ENCODE measurements at places on chromosomes 3 and 15.

GRCh38 chr3:158789592-158789991 is 12.3 kb upstream of the MFSD1 start:
- no peak for DNase-seq

- no peak for DNase-seq
Observed at GRCh38 chr15:66955871-66956585, 109.4 kb upstream of the SMAD3 start.

GRCh38 chr15:66108483-66109265 is 144.9 kb downstream of the MEGF11 start:
- no peak for DNase-seq

GRCh38 chr15:67048281-67049279 is 16.8 kb upstream of the SMAD3 start:
- DNase-seq, result no peak
